Caco-2 (cell line): ENCODE measurements at places on chromosomes 2 and 18. TPM values are rescaled to one million over a fixed set of nuclear protein-coding genes. Genes with fewer than 3 reads are reported as not detected.
A peak's percentile ranks its signal among the peaks of the same experiment; 100 is the strongest.

DNA sequence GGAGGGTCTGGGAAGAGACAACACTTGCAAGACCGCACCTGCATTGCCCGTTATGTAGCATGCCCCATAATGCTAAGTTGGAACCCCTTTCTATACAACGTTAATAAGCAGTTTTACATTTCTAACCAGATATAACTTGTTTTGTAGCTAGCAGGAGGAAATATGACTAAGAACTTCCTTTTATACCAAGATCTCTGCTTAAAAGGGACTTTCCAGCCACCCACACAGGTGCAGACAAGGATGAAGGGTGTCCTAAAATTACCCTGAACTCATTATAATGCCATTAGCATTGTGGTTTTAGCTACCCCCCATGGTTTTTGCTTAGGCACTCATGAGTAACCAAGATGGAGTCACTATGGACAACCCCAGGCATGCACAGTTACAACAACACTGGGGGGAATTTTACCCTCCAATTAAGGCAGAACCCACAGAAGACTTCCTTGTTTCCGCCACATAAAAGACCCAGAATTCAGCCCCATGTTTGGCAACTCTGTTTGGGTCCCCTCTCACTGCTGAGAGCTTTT lies 362.8 kb downstream of the CBLN2 start:
- H3K4me3 ChIP-seq: no peak overlapping the region
- H3K4me1 ChIP-seq: no peaks in the 10 kb centered on the region
- no peaks in the 10 kb centered on the region for H3K27me3 ChIP-seq
- H3K36me3 ChIP-seq: no peaks in the 10 kb centered on the region
- H3K27ac ChIP-seq: no peak overlapping the region

DNA sequence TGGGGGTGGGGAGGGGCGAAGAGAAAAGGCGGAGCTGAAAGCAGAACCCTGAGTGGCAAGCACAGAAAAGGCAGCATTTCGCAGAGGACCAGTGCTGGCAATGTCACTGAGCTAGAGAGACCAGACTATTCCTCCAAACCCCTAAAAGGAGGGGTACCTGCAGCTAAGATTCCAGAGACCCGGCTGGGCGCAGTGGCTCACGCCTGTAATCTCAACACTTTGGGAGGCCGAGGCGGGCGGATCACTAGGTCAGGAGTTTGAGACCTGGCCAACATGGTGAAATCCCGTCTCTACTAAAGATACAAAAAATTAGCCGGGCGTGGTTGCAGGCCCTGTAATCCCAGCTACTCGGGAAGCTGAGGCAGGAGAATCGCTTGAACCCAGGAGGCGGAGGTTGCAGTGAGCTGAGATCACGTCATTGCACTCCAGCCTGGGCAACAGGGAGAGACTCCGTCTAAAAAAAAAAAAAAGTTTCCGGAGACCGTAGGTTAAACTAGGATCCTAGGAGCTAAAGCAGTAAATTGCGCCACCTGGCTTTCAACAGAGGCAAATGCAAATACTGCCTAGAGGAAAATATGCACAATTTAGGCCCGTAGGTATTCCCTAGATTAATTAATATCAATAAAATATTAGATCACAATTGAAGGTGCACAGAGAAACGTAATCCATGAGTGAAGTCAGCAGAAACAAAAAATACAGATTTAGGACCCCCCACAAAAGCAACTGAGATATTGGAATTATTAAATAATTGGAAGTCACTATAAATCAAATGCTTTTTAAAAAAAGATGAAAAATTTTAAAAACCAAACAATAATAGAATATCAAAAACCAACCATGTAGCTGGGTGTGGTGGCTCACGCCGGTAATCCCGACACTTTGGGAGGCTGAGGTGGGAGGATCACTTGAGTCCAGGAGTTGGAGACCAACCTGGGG lies 4.9 kb downstream of the UCN start:
- no peaks in the 10 kb centered on the region for H3K36me3 ChIP-seq
- peak overlapping the region; percentile 55 for H3K27ac ChIP-seq
- no peaks in the 10 kb centered on the region for H3K27me3 ChIP-seq
- peaks cover 6% of the 10 kb centered on the region; the same call in 1 of the 2 replicates for H3K4me1 ChIP-seq

GRCh38 chr2:130336877-130337734 lies 5.6 kb upstream of the IMP4 start:
- peak overlapping the region; percentile 32 for H3K4me3 ChIP-seq
- H3K27me3 ChIP-seq: no peaks in the 10 kb centered on the region
- peaks cover 3% of the 10 kb centered on the region; the same call in 1 of the 2 replicates for H3K4me1 ChIP-seq
- peak; percentile 75 for DNase-seq
- H3K27ac ChIP-seq: peak overlapping the region; percentile 83

DNA sequence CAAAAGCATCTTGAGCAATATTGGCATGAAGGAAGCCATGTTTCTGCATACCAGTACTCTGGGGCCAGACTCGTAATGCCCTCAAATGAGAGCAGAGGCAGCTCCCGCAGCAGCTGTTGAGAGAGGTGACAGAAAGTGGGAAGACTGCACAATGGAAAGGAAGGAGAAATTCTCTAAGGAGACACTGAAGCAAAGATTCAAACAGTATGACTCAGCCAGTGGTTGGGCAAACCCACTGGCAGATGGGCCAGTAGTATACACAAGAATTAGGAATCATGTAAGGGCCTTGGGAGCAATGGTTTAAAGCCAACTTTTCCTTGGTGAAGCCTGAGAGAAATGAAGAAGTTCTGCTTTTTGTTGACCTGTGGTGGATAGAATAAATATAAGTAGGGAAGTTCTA lies 2092.7 kb upstream of the PIK3C3 start:
- H3K27me3 ChIP-seq: no peaks in the 10 kb centered on the region
- no peaks in the 10 kb centered on the region for H3K4me1 ChIP-seq
- no peaks in the 10 kb centered on the region for H3K36me3 ChIP-seq
- no peak overlapping the region for H3K4me3 ChIP-seq

- H3K4me3 ChIP-seq: no peak overlapping the region
- peaks cover 6% of the 10 kb centered on the region for H3K4me1 ChIP-seq
- H3K27me3 ChIP-seq: no peaks in the 10 kb centered on the region
- no peak overlapping the region for H3K27ac ChIP-seq
- H3K36me3 ChIP-seq: no peaks in the 10 kb centered on the region
Measured at GRCh38 chr2:27001950-27002349, 30.8 kb upstream of the TMEM214 start.

DNA sequence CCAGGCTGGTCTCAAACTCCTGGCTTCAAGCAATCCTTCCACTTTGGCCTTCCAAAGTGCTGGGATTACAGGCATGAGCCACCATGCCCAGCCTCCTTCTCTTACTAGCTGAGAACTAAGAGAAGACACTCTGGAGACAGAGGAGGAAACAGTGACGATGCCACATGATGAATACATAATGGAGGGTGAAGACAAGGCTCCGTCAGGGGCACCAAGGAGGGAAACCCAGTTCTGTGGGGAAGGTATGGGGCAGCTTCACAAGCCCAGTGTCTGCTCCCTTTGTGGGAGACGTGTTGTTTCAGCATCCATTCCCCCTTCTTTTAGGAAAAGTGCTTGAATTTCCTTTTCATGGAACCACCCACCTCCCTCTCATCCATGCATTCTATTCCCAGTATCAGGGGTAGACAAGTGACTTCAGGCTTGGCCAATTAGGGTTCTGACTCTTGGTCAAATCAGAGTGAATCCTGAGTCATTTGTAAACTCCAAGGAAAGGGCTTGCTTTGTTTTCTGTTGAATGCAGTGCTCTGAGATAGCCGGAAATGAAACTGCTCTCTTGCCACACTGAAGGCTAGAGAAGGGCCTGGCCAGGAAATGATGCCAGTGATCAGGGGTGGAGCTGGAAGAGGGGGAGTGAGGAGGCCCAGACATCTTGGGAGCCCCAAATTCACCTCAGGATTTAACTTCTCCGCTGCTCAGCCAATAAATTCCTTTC lies 23.7 kb downstream of the TMEM127 start:
- DNase-seq: no peak
- no peaks in the 10 kb centered on the region for H3K36me3 ChIP-seq
- no peak overlapping the region for H3K4me3 ChIP-seq
- no peaks in the 10 kb centered on the region for H3K27me3 ChIP-seq

GRCh38 chr2:227473122-227473461 lies 1.1 kb downstream of the AGFG1 start:
- no peak overlapping the region for H3K27ac ChIP-seq
- peak overlapping the region; percentile 79 for H3K4me3 ChIP-seq
- H3K4me1 ChIP-seq: peaks cover 17% of the 10 kb centered on the region
- H3K36me3 ChIP-seq: no peaks in the 10 kb centered on the region
- DNase-seq: no peak
- no peaks in the 10 kb centered on the region for H3K27me3 ChIP-seq

GRCh38 chr2:174902506-174903263 lies 102.5 kb downstream of the CHN1 start:
- no peaks in the 10 kb centered on the region for H3K36me3 ChIP-seq
- H3K27ac ChIP-seq: no peak overlapping the region
- H3K4me3 ChIP-seq: no peak overlapping the region
- H3K27me3 ChIP-seq: no peaks in the 10 kb centered on the region
- H3K4me1 ChIP-seq: no peaks in the 10 kb centered on the region

DNA sequence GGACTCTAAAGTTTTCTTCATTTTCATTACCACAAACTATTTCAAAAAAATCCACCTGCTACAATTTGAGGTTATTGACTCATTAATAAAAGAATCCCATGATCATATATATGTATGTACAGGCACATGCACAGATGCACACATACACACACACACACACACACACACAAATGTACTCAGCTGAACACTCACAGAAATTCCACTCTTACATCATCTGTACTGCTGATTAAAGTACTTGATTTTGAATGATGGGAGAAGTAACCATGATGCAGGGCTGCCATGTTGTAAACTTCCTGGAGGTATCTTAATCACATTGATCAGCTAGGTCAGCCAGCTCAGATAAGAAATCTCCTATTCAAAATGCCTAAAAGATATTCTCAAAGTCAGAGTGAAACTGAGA lies 1313.2 kb upstream of the NRXN1 start:
- no peak overlapping the region for H3K4me3 ChIP-seq
- H3K4me1 ChIP-seq: no peaks in the 10 kb centered on the region
- H3K36me3 ChIP-seq: no peaks in the 10 kb centered on the region
- H3K27me3 ChIP-seq: no peaks in the 10 kb centered on the region
- DNase-seq: no peak
- no peak overlapping the region for H3K27ac ChIP-seq

DNA sequence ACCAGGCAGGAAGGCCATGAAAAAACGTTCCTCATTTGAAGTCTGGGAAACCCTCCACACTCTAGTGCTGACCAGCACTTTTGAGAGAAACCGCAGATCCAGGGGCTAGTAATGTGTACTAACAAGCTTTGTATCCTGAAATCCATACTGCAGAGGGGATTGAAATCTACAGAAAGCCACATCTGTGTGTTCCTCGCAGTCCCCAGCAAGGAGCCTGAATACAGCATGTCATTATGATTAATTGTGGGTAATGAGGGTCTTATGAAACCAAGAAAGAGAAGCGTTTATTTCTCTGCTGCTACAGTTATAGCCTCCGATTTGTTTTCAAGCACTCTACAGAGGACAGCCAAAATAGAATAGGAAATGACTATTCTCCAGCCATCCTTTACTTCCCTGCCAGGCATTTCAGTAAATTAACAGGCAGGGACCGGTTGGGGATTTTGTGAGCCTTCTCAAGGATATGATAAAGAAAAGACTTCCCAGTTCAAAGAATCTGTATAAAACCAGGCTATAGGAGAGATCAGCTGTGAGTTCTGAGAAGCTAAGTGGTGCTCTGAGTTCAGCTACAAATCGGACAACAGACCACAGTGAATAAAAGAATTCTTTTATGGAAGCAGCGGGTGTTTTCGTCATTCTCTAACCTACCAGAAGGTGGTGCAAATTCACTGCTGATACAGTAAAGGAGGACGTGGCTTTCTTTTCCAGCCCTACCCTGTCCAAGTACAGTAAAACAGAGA lies 133.4 kb downstream of the INSIG2 start:
- no peaks in the 10 kb centered on the region for H3K36me3 ChIP-seq
- H3K4me1 ChIP-seq: no peaks in the 10 kb centered on the region
- H3K4me3 ChIP-seq: no peak overlapping the region
- H3K27ac ChIP-seq: no peak overlapping the region
- peaks cover 4% of the 10 kb centered on the region for H3K27me3 ChIP-seq

DNA sequence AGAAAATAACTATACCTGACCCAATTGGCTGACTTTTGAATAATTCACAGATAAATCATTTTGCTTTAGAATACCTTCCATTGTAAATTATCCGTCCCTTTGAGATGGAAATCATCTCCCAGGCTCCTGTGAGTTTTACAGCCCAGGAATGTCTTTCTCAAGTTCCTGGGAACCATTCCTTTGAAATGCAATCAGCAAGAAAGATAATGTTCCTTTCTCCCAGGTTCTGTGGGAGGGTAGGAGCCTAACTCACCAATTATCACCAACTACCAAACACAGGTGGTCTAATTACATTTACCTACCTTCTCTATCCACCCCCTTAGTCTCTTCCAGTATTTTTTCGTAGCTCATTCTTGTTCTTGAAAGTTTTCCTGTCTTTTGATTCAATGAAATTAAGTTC lies 1016.0 kb downstream of the SOCS6 start:
- no peak for DNase-seq
- no peak overlapping the region for H3K4me3 ChIP-seq
- no peaks in the 10 kb centered on the region for H3K27me3 ChIP-seq
- H3K36me3 ChIP-seq: no peaks in the 10 kb centered on the region

DNA sequence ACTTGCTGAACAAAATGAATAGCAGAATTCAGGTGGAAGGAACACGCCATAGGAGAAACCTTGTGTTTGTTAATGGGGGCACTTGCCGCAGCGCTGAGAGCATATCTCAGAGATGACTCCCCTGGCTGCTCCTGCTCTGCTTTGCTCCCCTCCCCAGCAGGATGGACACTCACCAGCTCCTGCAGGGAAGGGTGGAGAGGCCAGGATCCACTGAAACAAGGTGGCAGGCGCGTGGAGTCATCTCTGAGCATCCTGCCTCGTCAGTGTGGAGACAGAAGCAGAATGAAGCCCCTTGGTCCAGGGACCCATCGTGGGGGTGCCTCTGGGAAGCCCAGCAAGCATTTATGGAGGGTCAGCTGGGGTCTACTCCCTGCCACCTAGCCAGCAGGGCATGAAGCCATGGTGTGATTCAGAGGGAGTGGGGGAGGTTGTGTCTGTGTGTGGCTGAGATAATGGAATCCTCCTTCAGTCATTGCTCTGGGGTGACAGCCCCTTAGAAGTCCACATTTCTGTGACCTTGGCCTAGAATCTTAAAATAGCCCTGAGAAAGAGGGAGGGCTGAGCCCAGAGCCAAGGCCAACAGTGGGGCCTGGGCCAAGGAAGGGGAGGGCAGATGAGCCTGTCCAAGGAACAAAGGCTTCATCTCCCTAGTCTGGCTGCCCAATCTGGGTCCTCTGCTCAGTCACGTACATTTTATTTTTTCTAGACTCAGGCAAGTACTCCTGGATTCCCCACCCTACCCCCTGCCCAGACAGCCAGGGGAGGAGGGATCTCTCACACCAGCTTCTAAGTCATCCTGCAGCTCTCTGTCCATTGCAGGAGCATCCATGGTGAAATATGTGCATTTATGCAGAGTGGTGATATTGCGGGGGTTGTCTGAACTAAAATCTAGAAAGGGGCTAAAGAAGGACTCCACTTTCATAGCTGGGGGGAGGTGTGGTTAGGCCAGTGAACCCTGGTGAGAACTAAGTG lies 215.4 kb downstream of the ZBTB7C start:
- no peak overlapping the region for H3K27ac ChIP-seq
- no peak overlapping the region for H3K4me3 ChIP-seq
- H3K4me1 ChIP-seq: no peaks in the 10 kb centered on the region
- H3K36me3 ChIP-seq: no peaks in the 10 kb centered on the region

- no peaks in the 10 kb centered on the region for H3K36me3 ChIP-seq
- no peaks in the 10 kb centered on the region for H3K4me1 ChIP-seq
- no peak for DNase-seq
- no peak overlapping the region for H3K4me3 ChIP-seq
Measured at GRCh38 chr2:120628248-120628647, 107.4 kb upstream of the GLI2 start.

GRCh38 chr18:39638224-39638623 lies 2072.6 kb upstream of the CELF4 start:
- H3K27me3 ChIP-seq: no peaks in the 10 kb centered on the region
- H3K4me3 ChIP-seq: no peak overlapping the region
- H3K36me3 ChIP-seq: no peaks in the 10 kb centered on the region
- no peak for DNase-seq

The GCC2 gene
- 46.2 and 49.9 TPM in 2 replicates for total RNA-seq

The DPP10 gene
- total RNA-seq: not detected in 2 replicates

The CFC1 gene
- total RNA-seq: not detected in 2 replicates

The LBX2 gene
- 11.1 and 11.4 TPM in 2 replicates for total RNA-seq
